ENCODE measurements at places on chromosomes 16 and 17.

GRCh38 chr16:89602952-89603590, 10.4 kb upstream of the DPEP1 start:
- DNase-seq: no peak

DNA sequence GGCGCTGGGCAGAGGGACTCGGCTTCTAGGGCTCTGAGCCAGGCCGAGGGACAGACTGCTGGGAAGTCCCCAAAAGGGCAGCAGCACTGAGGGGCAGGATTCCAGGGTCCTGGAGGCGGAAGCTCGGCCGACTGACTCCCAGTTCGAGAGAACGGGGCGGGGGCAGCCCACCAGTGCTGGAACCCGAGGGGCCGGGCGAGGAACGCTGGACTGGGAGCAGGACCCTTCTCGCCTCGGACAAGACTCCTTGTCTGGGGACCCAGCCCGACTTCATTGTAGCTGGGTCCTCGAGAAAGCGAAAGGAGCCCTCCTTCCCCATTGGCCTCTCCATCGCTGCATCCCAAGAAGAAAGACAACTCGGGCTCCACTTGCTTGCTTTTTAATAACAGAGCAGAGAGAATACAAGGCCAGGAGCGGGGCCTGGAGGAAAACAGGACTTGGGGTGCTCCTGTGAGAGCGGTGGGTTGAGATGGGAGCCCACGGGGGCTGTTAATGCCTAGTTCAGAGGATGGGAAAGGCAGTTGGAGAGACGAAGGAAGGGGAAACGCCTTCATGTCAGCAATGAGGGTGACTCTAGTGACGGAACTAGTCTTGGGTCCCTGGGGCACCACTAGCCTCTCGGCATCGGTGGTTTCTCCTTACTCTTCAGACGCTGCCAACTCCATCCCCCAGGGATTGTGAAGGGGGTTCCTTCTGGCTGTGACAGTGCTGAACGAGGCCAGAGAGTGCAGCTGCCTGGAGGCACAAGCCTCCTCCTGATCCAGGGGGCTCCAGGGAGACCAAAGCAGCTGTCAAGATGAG, 492 bp upstream of the CAMTA2 start:
- no peak for DNase-seq

DNA sequence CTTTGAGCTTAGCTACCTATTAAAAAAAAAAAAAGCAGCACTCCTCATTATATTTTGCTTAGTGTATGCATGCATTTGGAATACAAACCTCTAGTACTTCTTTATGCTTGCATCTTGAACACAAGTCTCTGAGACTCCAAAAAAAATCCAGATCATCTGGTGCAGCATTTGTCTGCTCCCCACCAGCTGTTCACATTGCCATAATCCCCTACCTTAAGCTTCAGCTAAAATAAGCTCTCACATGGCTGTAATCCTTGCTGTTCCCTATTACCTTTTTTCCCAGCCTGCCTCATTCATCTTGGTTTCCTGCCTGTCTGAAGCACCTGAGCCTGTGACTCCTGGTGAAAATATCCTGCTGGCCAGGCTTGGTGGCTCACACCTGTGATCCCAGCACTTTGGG, 7.5 kb upstream of the NFATC2IP start:
- no peak for DNase-seq

DNA sequence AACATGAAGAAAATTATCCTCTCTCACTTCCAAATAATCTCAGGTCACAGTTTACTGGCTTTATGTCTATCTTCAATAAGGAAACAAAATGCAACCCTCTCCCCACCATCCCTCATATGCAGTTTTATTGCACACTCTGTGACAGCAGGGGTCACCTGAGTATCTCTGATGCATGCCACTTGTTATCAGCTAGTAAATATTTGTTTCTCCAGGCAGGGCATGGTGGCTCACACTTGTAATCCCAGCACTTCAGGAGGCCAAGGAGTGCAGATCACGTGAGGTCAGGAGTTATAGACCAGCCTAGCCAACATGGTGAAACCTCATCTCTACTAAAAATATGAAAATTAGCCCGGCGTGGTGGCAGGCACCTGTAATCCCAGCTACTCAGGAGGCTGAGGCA, 61.1 kb downstream of the ADAMTS18 start:
- no peak for DNase-seq

GRCh38 chr17:17919169-17920107, 52.8 kb downstream of the TOM1L2 start:
- peak; percentile 79 for DNase-seq

DNA sequence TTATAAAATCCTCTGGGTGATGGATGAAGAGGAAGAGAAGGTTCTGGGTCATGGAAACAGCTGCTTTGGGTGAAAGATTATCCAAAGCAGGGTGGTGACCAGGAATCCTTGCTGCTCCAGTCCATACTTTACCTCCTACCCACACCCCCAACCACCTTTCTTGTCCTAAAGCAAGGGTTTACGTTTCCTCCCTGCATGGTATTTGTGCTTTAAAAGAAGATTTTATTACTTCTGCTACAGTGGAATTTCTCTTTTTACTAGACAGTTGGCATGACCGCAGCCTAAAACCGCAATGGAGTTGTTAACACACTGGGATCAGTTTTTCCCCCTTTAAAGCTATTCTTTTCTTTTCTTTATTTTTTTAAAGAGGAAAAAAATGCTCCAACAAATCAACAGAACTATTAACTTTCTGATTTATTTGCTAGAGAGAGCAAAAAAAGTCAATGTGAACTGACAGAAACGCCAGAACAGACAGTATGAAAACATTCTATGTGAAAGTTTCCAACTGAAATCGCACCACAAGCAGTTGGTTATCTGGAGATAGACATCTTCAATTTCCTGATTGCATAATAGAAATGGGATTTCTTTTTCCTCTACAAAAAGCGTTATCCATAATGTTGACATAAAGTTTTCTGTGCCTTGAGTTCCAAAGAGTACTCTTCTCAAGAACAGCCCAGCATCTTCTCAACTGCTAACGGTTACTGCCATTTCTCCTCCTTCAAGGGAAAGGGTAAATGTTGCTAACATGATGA, 236.0 kb downstream of the IRX3 start:
- no peak for DNase-seq

GRCh38 chr16:9308356-9308801, 216.9 kb downstream of the HAPSTR1 start:
- DNase-seq: no peak

GRCh38 chr16:79098907-79099306, 501.6 kb downstream of the MAF start:
- no peak for DNase-seq

DNA sequence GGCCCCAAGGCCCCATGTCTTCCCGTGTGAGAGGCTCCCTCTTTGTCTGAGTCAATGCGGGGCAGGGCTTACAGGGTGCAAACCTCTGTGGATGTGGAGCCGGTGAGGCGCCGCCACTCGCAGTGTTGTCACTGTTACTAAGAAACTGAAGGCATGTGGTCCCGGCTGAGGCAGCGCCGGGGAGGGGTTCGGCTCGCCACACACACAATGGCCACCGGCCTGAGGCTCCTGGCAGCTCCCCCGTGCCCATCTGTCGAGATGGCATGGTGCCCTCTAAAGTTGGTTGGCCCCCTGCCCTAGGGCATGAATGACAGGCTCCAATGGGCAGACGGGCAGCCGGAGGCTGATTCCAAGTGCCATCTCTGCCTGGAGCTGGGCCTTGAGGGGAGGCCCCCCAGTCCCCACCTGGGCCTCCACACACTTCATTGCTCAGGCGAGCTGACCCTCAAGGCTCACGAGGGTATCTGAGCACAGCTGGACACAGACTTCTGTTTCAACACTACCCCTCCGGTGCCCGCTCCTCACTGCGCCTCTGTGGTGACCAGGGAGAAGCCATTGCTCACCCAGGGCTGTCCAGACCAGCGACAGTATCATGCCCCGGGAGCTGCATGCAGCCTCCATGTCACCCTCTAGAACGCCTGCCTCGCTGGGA, 137.2 kb downstream of the C16orf78 start:
- DNase-seq: no peak

GRCh38 chr17:17757956-17758845, 76.9 kb downstream of the RAI1 start:
- peak; percentile 60 for DNase-seq

GRCh38 chr17:8175795-8176196, 384 bp downstream of the TMEM107 start:
- no peak for DNase-seq

GRCh38 chr17:61449707-61450640, 2.2 kb upstream of the TBX4 start:
- no peak for DNase-seq

- peak; percentile 28 for DNase-seq
Measured at GRCh38 chr17:66462010-66462409, 159.6 kb downstream of the PRKCA start.

- DNase-seq: no peak
Measured at GRCh38 chr17:80453126-80453997, 23.0 kb downstream of the NPTX1 start.

- DNase-seq: peak; percentile 63
Measured at GRCh38 chr17:42517516-42517915, 18.5 kb upstream of the NAGLU start.

DNA sequence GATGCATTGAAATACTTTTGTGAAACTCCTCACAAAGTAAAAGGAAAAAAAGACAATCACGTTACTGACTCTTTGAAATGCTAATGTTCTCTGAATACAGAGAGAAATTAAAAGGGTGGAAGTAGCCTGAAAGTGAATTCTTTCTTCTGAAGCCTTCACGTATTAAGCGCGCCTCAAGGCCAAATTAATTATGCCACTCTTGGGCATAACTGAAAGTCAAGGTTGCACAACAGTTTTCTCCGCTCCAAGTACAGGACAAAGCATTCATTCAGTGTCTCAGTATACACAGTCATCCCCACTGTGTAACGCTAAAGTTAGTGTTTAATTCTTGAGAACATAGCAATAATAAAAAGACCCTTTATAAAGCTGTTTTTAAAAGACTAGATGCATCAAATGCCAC, 21.5 kb downstream of the PARN start:
- DNase-seq: no peak

GRCh38 chr17:11514565-11514964, 83.7 kb upstream of the DNAH9 start:
- no peak for DNase-seq

- DNase-seq: no peak
Measured at GRCh38 chr17:1422885-1423284, 22.9 kb upstream of the YWHAE start.

DNA sequence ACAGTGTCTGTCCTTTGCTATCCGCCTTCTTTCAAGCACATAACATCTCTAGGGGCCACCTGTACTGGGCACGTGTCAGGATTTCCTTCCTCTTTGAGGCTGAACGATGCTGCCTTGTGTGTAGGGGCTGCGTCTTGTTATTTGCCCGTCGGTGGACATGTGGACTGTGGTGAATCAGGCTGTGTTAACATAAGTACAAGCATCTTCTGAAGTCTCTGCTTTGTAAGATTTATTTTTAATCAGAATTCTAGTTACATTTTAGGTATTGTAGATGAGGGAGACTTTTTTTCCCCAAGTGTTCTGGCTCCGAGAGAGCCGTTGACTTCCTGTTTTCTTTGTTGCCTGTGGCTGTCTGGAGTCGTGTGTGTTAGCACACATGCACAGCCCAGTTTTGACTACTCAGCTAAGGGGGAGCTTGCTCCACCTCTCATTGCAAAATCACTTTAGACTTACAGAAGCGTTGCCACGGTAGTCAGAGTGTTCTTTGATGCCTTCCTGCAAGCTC, 26.1 kb downstream of the SPG7 start:
- peak; percentile 31 for DNase-seq

DNA sequence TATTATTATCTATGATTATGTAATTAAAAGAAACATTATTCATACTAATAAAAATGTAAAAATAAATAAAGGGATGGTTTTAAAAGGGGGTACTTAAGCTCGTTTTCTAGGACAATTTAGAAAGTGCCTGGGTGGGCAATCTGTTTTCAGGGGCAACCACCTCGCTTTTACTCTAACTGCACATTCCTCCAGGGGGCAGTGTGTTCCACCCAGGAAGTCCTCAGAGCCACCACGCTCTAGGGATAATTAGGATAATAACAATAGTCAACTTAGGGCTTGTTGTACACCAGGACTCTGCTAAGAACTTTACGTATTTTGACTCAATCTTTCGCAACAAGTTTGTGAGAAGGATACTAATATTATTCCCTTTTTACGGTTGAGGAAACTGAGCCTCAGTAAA, 396.7 kb upstream of the MAF start:
- no peak for DNase-seq

- no peak for DNase-seq
Measured at GRCh38 chr16:25689137-25689836, 2.5 kb upstream of the HS3ST4 start.

DNA sequence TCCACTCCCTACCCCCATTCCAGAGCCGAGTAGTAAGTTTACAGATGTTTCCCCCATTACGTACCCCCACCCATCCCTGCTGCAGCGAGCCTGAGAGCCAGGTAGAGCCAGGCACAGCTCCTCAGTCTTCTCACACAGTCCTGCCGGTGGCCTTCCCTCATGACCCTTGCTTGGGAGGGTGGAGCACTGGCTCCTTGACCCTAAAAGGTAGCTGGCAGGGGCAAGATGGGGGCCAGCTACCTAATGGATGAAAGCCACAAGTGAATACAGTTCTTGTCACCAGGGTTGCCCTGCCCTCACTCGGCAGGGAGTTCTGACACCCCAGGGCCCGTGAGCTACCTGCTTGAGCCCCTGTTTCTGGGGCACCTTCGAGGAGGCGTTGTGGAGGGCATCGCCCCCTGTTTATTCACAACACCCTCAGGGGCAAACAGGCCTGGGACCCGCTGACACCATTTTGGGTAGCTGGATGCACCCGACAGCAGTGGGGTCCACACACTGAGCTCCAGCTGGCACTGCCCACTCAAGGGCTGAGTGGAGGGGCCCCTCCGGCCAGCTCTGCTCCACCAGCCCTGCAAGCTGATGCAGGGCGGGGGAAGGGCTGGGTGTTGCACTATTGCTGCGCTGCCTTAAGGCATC, 22.2 kb downstream of the ADAM11 start:
- DNase-seq: no peak

- DNase-seq: no peak
Measured at GRCh38 chr16:11112723-11113348, 143.2 kb downstream of the SOCS1 start.

- no peak for DNase-seq
Measured at GRCh38 chr16:81885976-81886586, 107.0 kb downstream of the PLCG2 start.

DNA sequence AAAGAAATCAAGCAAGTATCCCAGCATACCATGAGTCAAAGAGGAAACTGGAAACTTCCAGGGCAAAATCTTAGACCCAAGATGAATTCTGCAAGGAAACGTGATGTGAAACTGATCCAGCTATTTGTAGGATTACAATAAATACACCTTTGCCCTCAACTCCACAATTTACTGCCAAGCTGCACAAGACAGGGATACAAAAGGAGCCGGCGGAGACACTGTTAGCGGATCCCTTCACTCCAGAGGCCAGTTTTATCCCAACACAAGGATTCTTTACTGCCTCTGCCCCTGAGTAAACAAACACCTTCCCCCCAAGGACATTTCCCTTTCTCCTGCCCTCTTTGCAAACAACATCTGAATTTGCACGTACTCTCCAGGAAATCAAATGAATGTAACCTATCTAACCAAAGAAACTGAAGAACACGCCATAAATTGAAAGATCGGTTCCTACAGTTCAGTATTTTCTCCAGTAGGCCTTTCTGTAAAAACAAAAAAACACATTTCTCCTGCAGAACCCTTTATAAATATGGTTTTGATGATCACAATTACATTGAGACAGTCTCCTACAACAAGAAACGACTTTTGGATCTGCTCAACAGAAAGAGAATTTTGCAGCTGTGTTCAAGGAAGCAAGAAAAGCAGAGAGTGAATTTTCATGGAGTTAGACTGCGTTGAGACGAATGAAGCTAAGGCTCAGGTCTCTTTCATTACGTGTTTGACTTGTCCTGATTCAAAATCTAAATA, 1.4 kb upstream of the CBX2 start:
- DNase-seq: no peak

Measured in putamen (tissue), 1 donor.